ENCODE measurements at places on chromosomes 1 and 21.

GRCh38 chr1:6873298-6874015, 88.2 kb downstream of the CAMTA1 start:
- no peak for DNase-seq

DNA sequence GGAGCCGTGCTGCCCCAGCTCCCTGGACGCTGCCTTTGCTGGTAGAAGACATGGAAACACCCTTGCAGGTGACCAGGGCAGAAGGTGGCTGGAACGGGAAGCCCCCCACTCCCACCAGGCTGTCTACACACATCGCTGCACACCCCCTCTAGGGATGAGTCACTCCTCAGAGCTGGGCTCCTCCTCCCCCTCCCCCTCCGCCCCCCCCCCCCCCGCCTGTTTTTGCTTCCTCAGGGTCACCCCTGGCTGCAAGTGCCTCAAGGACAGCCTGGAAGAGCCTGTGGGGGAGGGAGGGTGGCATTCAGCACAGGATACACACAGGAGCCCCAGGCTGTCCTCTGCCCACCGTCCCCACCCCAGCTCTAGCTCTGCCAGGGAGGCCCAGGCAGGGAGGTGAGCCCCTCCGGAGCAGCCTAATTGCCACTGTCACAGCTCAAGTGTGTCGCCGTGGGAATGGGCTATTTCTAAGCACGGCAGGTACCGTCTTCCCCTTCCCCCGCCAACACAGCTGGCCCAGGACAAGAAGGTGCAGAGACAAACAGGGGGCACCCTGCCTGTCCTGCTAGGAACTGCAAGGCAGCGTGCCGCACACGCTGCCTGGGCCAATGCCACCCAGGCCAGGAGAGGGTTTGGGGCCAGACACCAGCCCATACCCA, 2.5 kb downstream of the FNDC10 start:
- DNase-seq, result no peak

DNA sequence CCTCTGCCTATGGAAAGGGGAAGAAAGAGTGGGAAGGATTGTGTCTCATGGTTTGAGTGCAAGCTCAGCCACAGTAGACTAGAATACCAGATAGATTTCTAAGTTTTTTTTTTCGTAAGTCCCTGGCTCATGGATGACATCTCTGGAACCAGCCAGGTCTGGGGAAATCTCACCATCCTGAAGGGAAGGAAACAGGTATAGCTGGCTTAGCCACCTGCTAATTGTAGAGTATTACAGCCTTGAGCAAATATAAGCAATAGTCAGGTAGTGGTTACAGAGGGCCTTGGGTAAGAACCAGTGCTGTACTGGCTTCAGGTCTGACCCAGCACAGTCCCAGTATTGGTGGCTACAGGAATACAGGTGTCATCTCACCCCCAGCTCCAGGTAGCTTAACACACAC, 500.9 kb upstream of the PRMT6 start:
- DNase-seq, result no peak

DNA sequence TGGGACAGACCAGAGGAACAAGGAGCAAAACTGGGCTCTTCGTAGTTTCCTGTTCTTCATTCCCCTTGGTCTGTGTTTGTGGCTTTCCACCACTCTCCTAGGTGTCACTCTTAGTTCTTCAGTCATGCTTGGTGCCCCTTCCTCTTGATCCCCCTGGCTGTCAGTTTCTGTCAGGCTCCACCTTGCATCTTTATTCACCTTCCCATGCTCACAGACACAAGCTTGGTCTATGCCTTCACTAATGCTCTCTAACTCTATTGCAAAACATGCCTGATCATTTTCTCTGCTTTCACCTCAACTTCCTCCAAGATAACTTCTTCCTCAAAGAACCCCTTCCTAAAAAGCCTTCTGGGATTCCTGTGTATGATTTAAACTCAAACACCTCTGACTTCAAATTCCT, 122.9 kb downstream of the GLUL start:
- no peak for DNase-seq

- no peak for DNase-seq
These were observed 20.1 kb upstream of the CDCP2 start for GRCh38 chr1:54172614-54173599.

DNA sequence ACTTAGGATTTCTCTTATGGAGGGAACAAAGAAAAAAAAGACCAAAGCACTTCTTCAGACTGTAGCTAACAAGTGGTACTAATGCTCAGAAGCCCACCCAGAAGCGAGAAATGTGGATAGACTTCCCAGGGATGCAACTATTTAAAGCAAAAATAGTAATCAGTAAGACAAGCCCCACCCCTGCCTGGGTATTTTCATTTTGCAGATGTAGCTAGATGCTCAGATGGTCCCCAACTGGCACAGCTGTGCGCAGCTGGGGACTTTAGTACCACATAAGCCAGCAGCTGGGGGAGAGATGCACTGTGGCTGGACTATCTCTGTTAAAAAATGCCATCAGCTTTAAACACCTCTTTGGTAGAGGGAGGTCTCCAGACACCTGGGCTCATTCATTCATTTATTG, 77.8 kb upstream of the SPAG17 start:
- no peak for DNase-seq

DNA sequence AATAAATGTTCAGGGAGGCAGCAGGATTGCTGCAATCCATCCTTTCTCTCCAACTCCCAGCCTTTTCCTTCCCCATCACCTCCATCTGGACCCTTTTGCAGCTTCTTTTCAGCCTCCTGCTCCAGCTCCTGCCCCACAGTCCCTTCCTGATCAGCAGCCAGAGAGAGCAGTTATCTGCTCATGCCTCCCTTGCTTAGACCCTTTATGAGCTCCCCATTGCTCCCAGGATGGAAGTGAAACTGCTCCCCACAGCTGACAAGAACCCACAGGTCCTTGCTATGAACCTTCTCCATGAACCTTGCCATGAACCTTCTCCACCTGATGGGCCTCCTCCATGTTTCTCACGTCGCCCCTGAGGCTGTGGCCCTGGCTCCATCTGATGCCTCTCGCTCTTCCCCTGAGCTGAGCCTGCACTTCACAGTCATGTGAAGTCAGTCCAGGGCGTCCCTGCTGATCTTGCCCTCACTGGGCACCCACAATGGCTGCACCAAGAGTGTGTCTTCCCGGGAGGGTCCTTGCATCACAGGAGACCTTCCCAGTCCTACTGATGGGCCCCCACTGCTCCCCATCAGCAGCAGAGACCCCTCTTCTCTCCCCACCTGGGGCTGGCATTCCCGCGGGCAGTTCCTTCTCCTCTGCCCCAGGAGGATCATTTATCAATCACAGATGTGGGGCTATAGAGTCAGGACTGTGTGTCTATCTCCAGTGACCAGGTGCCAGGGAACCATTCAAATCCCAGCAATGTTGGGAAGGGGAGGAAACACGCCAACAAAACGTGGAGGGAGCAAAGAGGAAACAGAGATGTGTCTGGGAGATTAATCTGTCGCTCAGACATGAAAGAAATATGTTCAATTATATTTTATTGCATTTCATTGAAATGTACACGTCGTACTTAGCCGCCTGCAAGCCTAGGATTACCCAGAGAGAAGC, 73.1 kb downstream of the MATN1 start:
- DNase-seq, result no peak

- no peak for DNase-seq
These were observed 90.2 kb upstream of the NGF start for GRCh38 chr1:115428256-115428655.

DNA sequence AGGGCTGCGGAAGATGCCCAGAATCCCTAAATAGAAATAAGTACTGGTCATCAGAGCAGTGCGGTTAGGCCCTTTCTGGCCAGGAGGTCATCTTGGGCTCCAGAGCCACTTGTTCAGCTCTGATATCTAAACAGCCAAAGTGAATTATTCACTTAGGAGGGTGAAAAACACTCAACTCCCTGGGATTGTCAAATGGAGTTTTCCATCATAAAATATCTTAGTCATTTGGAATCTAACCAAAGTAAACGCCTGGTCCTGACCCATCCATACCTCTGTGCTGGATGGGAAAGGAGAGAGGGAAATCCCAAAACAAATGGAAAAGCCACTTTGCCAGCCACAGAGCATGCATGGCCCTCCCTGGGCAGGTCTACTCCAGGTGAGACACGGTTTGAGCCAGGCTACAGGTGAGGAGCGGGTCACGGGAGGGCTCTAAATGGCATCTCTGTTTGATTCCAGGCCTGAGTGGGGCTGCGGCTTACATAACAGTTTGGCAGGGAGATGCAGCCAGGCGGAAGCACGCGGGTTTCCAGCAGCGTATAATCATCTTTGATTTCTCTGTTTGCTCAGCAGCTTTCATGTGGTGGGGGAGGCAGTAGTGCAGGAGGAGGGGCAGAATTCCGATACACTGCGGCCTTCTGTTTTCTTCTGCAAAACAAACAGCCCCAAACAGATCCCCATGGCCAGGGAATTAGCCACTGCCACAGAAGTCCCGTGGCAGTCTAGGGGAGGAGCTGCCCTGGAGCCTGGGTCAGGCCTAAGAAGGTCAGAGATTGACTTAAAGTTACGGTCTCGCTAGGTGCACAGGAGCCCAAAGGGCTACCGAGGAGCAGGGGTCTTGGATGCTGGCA, 59.1 kb upstream of the ZNF648 start:
- no peak for DNase-seq

DNA sequence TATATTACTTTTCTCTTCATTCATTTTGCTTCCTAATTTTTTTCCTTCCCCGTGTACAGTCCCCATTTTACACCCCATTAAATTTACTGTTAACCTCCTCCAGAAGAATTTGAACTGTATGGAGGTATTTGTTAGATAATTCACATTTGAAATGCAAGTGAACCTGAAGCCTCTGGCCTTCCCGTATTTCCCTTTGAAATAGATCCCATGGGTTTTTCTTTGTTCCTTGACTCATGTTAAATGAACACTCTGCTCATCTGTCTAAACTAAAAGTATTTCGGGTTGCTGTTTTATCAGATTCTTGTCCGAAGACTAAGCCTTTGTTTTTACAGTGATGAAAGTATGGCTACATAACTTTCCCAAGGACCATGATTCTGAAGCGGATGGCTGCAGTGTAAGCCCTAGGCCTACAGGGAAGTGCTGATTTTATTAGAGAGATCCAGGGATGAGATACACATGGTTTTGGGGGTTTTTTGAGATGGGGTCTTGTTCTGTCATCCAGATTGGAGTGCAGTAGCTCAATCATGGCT, 187.9 kb downstream of the PATJ start:
- no peak for DNase-seq

GRCh38 chr1:244165021-244165420, 113.9 kb downstream of the ZBTB18 start:
- no peak for DNase-seq

GRCh38 chr1:173590557-173590956, 12.3 kb downstream of the SLC9C2 start:
- DNase-seq, result no peak

- DNase-seq, result no peak
These were observed 53.1 kb downstream of the LMX1A start for GRCh38 chr1:165303386-165303785.

DNA sequence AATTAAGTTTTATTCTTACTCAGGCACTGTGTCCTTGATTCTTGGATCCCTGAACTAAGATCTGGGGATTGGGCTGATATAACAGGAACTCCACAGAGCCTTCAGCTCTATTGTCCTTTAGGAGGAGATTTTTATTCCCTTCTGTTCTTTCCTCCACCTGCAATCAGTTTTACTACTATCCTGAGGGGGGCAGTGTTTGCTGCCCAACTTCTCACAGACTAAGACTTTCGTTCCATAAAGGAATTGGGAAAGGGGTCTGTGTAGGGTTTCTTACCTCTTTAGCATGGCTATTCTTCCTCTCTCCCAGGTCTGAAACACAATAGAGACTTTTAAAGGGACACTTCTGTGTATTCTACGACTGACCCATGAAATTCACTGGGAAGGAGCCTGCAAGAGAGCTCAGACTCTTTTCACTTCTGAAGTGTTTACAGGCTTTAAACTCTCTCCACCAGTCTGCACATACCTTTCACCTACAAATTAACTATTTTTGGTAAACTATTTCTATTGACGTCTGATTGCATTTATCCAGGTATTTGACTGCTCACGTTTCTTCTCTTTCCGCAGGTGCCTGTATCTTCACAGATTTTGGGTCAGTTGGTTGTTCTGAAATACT, 103.3 kb upstream of the DEPDC1 start:
- DNase-seq, result no peak

GRCh38 chr1:162171111-162171510, 101.6 kb downstream of the NOS1AP start:
- no peak for DNase-seq

- DNase-seq, result no peak
These were observed 129.5 kb upstream of the LRRC7 start for GRCh38 chr1:69438056-69438795.

Data from CD4-positive, alpha-beta T cell treated with Interleukin-2 at 100 ng/mL for 4 hours (primary cell).